NCI-H1436 (cell line): ENCODE measurements at places on chromosomes 3 and 15.

GRCh38 chr15:23797747-23798446 is 110.8 kb upstream of the NDN start:
- DNase-seq, result peak; percentile 93

GRCh38 chr15:37105889-37106288 is 5.5 kb upstream of the MEIS2 start:
- DNase-seq, result no peak

- DNase-seq, result no peak
These were observed 5.2 kb upstream of the ATP13A3 start for GRCh38 chr3:194492001-194492400.

GRCh38 chr3:119322021-119322834 is 28.0 kb downstream of the ARHGAP31 start:
- DNase-seq, result no peak

- DNase-seq, result no peak
These were observed 295.0 kb upstream of the KCNH8 start for GRCh38 chr3:18853269-18853668.

DNA sequence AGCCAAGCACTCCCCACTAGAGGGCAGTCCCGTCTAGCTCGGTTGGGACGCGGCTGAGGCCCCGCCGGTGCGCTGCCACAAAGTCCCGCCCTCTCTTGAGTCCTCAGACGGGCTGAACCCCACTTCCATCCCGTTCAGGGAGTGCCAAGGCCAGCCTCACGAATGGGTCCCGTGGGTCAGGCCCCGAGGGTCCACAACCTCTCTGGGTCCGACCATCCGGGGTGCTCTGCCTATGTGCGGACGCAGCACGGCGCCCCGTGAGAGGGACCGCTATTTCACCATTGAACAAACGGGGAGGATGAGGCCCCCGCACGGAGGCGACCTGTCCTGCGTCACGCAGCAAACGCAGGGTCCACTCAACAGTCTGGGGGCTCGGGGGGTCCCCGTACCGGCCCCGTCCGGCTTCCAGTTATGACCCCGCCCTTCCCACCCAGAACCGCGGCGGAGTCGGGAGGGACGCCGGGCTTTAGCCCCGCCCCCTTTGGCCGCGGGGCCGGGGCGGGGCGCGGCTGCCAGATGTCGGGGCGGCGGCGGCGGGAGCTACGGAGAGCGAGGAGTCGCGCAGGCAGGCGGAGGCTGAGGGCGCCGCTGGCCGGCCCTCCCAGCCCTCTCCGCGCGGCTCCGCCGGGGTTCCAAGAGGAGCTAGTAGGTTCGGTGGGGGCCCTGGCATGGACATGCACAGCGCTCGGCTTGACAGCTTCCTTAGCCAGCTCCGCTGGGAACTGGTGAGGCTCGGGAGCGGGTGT is at the start of gene INKA1:
Gene INKA1, plus strand, starts transcription at position 543 of the 746 bp plus-strand sequence. Its CDS starts 132 bp downstream, at position 675.
- DNase-seq, result peak; percentile 66

GRCh38 chr15:66132251-66132816 is 121.2 kb downstream of the MEGF11 start:
- DNase-seq, result no peak

GRCh38 chr3:185489462-185489861 is 9.4 kb downstream of the TMEM41A start:
- DNase-seq, result no peak

DNA sequence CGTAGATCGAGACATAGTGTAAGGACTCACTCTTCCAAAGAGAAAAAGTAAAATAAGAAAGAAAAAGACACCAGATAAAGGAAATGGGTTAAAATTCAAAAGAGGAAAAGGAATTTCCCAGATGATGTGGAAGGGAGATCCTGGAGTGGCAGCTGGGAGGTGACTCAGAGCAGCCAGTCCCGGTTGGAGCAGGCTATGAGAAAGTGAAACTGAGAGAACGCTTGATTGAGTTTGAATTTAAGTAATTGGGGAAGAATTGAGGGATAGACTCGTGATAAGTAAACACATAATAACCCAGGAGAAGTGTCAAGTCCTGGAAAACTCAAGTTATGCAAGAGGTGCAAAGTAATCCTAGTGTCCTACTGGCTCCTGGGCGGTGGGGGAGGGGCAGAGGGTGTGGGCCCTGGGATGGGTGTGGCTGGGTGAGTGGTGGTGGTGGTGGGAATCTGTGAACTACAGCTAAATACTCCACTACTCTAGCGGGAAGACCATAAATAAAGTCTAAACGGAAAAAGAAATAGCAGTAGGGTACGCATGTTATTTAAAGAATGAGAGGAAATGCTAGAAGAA is 1.2 kb downstream of the PRR20G start:
- no peak for DNase-seq

DNA sequence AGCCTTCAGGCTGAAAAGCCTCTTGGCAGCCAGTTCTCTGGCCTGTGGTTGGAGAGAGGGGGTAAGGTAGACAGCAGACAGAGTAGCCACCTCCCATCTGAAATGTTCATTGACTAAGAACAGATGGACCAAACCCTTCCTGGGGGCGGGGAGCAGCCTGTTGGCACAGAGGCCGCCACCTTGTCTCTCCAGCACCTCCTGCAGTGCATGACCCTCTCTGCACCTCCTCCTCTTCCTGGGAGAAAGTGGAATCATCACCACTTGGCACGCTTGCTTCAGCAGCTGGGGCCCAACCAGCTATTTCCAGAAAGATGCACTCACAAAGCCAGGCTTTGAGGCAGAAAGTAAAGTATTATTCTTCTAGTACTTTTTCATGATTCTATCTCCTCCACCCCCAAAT is 313.4 kb upstream of the CHRM5 start:
- DNase-seq, result no peak

DNA sequence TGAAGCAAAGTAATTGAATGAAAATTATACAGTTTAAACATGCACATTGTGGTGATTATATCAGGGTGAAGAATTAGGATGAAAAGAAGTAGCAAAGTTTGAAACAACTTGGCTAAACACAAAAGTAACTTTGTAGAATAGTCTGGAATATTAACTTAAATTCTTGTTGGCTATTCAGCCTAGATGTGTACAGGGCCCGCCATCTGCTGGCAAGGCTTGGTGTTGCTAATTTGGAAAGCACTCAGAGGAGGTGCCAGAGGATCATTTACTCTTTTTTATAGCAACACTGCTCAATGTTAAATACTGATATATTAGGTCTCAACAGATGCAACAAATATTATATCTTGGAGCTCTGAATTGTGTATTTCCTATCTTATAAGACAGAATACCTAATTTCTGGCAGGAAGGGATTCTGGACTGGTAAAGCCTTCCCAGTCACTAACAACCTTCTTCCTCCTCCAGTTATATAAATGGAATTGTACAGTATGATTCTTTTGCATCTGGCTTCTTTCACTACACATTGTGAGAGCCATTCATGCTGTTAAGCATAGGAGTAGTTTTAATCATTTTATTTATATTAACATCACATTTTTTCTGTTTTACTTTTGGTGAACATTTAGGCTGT is 36.1 kb downstream of the TTC23 start:
- DNase-seq, result no peak

- DNase-seq, result no peak
These were observed 104.3 kb downstream of the OXNAD1 start for GRCh38 chr3:16369276-16369675.

- DNase-seq, result no peak
These were observed 3.1 kb upstream of the PLA2G4F start for GRCh38 chr15:42159381-42160015.

DNA sequence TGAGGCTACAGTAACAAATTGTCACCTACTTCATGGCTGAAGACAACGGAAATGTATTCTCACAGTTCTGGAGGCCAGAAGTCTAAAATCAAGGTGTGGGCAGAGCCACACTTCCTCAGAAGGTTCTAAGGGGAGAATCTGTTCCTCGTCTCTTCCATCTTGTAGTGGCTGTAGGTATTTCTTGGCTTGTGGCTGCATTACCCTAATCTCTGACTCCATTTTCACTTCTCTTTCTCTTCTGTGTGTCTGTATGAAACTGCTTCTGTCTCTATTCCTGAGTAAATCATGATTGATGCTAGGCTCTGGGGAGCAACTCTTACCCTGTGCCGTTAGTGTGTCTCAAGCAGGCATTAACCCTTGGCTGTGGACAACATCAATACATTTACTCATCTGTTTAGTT is 164.7 kb downstream of the SQOR start:
- DNase-seq, result no peak

GRCh38 chr15:70835415-70835814 is 18.5 kb downstream of the LARP6 start:
- no peak for DNase-seq

GRCh38 chr3:195129644-195130492 is 141.1 kb downstream of the XXYLT1 start:
- DNase-seq, result no peak

DNA sequence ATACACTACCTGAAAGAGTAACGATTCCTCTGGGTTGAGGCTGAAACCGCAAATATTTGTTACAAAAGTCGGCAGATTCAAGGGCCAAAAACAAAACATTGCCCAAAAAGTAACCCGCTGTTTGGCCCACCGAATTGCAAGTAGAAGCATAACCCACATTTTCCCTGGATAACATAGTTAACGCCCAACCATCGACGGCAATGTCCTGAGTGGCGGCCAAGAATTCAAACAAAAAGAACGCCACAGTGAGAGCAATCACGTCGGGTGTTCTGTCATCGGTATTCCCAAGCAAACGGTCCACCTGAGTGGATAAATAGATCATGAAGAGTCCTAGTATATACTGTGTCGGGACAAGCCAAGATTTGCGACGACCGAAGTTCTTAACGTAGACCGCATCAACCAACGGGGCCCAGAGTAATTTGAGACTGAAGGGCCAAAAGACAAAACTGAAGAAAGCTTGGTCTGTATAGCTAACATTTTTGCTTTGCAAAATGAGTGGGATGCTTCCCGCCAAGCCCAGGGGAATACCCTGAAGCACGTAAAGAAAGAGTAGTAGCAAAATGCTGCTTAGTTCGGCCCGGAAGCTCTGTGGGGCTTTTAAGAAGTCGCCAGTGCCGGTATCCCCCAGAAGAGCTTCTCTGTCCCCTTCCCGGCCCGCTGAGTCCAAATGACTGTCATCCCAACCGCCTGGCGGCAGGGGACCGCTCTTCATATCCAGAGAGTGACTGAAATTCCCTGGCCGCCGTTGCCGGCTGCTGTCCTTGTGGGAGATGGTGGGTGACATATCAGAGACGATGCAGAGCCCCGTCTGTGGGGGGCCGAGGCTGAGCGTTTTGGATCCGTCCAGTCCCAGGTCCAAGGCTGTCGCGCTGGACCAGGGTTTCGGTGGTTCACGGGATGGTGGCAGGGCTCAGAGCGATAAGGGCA is 750 bp downstream of the SLC33A1 start:
- no peak for DNase-seq
